ENCODE measurements at places on chromosomes 11 and 22.

DNA sequence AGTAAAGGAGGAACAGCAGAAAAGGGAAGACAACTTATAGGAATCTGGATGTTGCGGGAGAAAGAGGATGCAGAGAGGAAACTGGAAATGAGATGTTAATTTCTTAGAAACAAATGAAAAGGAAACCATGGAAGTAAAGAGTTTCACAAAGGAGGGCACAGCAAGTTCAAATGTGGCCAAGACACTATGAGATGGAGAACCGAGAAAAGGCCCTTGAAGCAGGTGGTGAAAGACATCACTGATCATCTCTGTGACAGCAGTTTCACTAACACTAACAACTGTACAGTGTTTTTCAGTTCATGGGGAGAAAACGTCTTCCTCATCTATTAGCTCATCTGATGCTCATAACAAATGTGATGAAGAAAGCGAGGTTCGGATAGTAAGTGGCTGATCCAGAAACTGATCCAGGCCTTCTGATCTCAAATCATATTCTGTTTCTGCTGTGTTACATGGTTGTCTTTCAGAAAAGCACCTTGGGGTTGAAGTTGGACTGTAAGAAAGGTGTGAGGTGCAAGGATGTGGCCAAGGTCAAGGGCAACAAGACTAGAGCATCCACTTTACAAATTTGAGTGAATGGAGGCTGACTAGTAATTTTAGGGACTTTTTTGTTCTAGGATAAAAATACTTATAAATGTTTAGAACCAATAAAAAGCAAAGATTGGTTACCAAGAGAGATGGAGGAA lies 492.1 kb upstream of the CADM1 start:
- DNase-seq: no peak

GRCh38 chr11:23586173-23586572 lies 725.9 kb upstream of the CCDC179 start:
- no peak for DNase-seq

DNA sequence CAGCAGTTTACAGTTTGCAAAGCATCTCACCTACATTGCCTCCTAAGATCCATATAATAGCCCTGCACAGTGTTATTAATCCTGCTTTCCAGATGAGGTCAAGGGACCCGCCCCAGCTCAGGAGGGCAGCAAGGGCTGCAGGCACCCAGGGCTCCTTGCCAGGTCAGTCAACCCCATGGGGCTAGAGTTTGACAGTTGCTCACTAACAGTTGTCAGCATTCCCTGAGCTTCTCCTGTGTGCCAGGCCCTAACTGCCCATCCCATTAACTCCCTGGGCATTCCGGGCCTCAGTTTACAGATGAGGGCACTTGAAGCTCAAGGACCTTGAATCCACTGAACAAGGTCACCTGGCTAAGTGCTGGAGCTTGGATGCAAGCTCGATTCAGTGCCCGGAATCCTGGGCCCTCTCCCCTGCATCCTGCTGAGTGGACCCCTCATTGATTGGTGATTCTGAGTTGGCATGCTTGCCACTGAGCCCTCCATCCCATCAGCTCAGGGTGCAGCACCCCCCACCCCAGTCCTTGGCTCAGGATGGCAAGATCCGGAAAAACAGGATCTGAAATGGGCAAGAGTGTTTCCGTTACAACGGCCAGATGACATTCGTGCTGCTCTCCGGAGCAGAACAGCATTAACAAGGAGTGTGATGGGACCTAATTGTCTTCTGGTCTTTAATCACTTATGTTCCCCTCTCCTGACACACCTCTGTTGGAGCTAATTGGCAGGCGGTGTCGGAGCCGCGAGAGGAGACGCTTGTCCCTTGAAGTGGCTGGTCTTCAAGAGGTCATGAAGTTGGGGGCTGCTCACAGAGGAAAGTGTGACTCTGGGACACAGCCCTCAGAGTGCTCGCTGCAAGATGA lies 87.4 kb upstream of the SHISAL1 start:
- no peak for DNase-seq

GRCh38 chr11:125192183-125192582 lies 27.6 kb downstream of the PKNOX2 start:
- no peak for DNase-seq
